ENCODE measurements at places on chromosomes 3 and 15. TPM values are rescaled to one million over a fixed set of nuclear protein-coding genes. Genes with fewer than 3 reads are reported as not detected.
A peak's percentile ranks its signal among the peaks of the same experiment; 100 is the strongest.

CD96 gene
- 323 TPM for total RNA-seq

FETUB gene
- total RNA-seq, result not detected

DNA sequence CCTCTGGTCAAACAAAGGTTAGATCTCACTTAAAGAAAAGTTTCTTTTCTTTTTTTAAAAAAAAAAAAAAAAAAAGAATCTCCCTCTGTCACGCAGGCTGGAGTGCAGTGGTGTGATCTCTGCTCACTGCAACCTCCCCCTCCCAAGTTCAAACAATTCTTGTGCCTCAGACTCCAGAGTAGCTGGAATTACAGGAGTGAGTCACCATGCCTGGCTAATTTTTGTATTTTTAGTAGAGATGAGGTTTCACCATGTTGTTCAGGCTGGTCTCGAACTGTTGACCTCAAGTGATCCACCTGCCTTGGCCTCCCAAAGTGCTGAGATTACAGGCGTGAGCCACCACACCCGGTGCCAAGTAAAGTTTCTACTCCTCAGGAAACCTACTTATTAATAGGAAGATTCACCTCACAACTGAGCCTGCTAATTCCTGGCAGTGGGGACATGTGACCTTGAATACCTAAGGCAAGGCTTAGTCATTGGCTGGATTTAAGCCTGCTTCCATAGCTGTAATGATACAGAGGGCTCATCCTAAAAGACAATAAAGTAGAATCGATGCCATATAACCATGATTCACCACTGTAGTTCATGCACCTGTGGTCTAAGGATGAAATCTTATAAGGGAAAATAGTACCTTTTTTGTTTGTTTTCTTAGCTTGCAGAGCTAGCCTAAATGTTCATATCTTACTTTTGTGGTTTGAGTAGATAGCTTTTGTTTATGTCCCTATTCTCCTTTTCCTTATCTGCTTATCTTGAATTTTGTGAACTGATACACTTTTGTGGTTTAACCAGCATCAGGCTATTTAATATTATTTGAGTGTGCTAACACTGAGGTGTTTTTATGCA lies 24.8 kb upstream of the RBMS3 start:
- no peaks in the 10 kb centered on the region for H3K36me3 ChIP-seq
- peaks cover 3% of the 10 kb centered on the region for H3K4me1 ChIP-seq
- DNase-seq, result no peak

GRCh38 chr15:62109982-62110851 lies 43.4 kb downstream of the C2CD4A start:
- no peak overlapping the region for H3K4me3 ChIP-seq
- H3K27me3 ChIP-seq, result no peaks in the 10 kb centered on the region
- no peak for DNase-seq
- peaks cover 8% of the 10 kb centered on the region for H3K4me1 ChIP-seq
- H3K27ac ChIP-seq, result no peak overlapping the region
- H3K36me3 ChIP-seq, result no peaks in the 10 kb centered on the region

- H3K36me3 ChIP-seq, result peaks cover 6% of the 10 kb centered on the region
- H3K27me3 ChIP-seq, result no peaks in the 10 kb centered on the region
- H3K4me1 ChIP-seq, result peaks cover 22% of the 10 kb centered on the region
Measured at GRCh38 chr15:31457631-31458526, 131.2 kb downstream of the KLF13 start.

GRCh38 chr3:88152841-88153240 lies 3.1 kb downstream of the C3orf38 start:
- H3K27me3 ChIP-seq, result no peaks in the 10 kb centered on the region
- H3K36me3 ChIP-seq, result peaks cover 47% of the 10 kb centered on the region
- peak overlapping the region; percentile 25 for H3K4me3 ChIP-seq
- DNase-seq, result no peak
- peaks cover 50% of the 10 kb centered on the region for H3K4me1 ChIP-seq

GRCh38 chr15:98529205-98530145 lies 118.9 kb upstream of the IGF1R start:
- H3K27me3 ChIP-seq, result peaks cover 13% of the 10 kb centered on the region
- H3K4me3 ChIP-seq, result no peak overlapping the region
- DNase-seq, result no peak
- no peaks in the 10 kb centered on the region for H3K4me1 ChIP-seq
- H3K27ac ChIP-seq, result no peak overlapping the region
- no peaks in the 10 kb centered on the region for H3K36me3 ChIP-seq

GRCh38 chr15:80823120-80823519 lies 44.0 kb downstream of the CEMIP start:
- H3K36me3 ChIP-seq, result no peaks in the 10 kb centered on the region
- H3K4me3 ChIP-seq, result no peak overlapping the region

- H3K36me3 ChIP-seq, result no peaks in the 10 kb centered on the region
- peak; percentile 54 for DNase-seq
- H3K4me3 ChIP-seq, result peak overlapping the region; percentile 33
- H3K27me3 ChIP-seq, result peaks cover 7% of the 10 kb centered on the region
- peak overlapping the region; percentile 50 for H3K27ac ChIP-seq
- H3K4me1 ChIP-seq, result peaks cover 19% of the 10 kb centered on the region
Measured at GRCh38 chr3:100665230-100665629, 44.1 kb upstream of the TFG start.

DNA sequence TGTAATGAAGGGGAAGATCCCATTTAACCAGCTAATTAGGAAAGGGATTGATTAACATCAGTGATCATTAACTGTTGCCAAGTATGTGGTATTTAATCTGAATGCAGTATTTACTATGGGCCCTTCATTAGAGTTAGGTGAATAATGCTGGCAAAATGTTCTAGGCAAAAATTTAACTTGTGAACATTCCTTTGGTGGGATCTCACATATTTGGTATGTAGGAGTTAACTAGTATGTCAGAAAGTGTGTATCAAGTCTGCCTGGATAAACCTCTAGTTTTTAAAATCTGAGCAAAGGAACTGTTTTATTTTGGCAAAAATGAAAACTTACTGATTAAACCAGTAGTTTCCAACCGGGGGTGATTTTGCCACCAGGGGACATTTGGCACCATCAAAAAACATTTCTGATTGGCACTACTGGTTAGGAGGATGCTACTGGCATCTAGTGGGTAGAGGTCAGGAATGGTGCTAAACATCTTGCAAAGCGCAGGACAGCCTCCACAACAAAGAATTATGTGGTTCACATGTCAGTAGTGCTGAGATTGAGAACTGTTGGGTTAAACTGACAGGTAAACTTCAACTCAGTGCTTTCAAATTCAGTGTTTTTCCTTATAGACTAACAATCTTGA lies 22.5 kb downstream of the LRTM1 start:
- H3K4me1 ChIP-seq, result no peaks in the 10 kb centered on the region
- no peaks in the 10 kb centered on the region for H3K27me3 ChIP-seq
- H3K4me3 ChIP-seq, result no peak overlapping the region
- H3K36me3 ChIP-seq, result no peaks in the 10 kb centered on the region
- DNase-seq, result no peak

GRCh38 chr15:42691770-42692169 lies 45.2 kb downstream of the CDAN1 start:
- no peak overlapping the region for H3K4me3 ChIP-seq
- H3K36me3 ChIP-seq, result no peaks in the 10 kb centered on the region
- H3K4me1 ChIP-seq, result peaks cover 15% of the 10 kb centered on the region

DNA sequence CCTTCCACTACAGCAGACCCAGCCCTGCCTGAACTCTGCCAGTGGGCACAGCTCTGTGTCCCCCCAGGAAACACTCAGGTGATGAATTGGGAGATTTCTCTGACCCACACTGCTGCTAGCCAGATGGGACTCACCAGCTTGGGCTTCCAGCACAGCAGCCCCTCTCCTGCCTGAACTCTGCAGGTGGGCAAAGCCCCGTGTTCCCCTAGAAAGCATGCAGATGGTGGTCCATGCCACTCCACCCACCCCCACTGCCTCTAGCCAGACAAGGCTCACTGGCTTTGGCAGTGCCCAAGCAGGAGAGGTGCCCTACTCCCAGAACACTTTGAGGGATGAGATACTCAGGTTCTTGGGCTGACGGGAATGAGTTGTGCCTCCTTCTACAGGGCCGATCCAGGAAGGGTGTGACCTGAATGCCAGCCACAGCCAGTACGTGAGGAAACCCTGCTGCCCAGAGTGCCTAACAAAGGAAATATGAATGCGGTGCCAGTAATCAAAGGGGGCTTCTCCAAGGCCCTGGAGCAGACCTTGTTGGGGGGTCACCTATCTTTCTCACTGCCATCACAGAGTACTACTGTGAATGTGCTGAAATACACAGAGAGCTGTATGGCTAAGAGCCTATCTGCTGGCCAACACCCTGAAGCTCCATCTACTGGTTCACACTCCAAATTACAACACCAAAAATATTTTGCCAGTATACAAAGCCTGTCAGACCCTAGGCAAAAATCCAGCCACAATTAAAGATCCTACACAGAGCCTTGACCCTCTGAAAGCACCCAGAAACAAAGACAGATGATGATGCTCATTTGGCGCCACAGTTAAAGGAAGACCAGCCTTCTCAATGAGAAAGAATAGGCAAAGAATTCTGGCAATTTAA lies 61.9 kb downstream of the BTLA start:
- H3K27me3 ChIP-seq, result no peaks in the 10 kb centered on the region
- H3K27ac ChIP-seq, result peak overlapping the region; percentile 78
- H3K4me3 ChIP-seq, result peak overlapping the region; percentile 33
- H3K4me1 ChIP-seq, result peaks cover 43% of the 10 kb centered on the region

DNA sequence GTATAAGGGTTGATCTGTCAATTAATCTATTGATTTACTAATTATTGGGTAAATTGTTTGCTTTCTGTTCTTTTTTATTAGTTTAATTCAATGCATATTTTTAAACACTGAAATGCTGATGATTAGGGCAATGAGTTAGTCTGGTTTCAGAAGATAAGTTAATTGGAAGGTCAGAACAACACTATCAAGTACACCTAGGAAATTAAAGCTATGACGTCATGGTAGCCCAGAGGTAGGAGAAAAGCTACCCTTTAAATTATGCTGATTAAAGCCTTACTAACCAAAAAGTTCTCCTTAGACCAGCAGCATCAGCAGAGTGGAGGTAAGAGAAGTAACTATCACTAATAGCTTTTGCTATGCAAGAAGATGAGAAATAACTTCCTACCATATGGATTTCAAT lies 770.4 kb upstream of the ARPP21 start:
- H3K36me3 ChIP-seq, result no peaks in the 10 kb centered on the region
- no peak for DNase-seq
- no peak overlapping the region for H3K27ac ChIP-seq
- no peak overlapping the region for H3K4me3 ChIP-seq

DNA sequence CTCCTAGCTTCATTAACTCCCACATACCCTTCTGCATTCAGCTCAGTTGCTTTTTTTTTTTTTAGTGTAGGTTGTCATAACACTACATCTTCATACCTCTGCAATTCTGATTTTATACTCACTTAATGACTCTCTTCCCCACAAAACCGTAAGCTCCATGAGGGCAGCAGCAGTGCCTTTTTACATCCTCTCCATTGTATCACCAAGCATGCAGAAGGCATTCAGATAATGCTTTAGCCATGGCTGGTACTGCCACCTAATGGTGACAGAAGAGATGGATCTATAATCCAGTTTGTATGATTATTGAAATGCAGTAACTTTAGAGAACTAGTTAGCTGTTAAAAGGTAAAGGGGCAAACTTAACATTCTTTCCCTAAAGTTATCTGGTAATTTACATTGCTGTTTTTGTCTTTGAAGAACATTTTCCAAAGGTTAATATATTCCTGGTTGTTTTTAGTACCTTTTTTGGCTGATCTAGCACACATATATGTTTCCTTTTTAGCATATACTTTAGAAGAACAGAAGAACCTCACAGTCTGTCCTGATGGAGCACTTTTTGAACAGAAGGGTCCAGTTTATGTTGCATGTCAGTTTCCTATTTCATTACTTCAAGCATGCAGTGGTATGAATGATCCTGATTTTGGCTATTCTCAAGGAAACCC lies 36.8 kb downstream of the ATP1B3 start:
- no peak overlapping the region for H3K27ac ChIP-seq
- no peak overlapping the region for H3K4me3 ChIP-seq
- H3K36me3 ChIP-seq, result peaks cover 66% of the 10 kb centered on the region
- peaks cover 4% of the 10 kb centered on the region for H3K4me1 ChIP-seq

GRCh38 chr3:46846624-46847542 lies 16.4 kb downstream of the MYL3 start:
- H3K4me3 ChIP-seq, result peak overlapping the region; percentile 52
- H3K27me3 ChIP-seq, result peaks cover 15% of the 10 kb centered on the region
- peaks cover 11% of the 10 kb centered on the region for H3K4me1 ChIP-seq
- DNase-seq, result peak; percentile 14

DNA sequence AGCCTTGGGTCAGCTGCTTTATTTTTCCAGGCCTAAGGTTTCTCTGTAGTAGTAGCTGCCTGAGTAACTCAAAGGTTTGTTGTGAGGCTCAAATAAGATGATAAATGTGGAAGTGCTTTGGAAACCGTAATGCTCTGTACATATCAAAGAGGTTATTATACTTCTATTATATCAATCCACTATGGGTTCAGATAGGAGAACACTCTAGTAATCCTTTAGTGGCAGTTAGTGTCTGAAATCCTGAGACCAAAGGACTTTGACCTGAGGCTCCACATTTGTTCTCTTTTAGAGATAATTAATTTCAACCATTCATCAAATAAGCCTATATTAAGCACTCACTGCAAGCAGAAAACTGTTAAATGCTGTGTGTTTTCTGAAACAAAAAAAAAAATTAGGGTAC lies 128.6 kb upstream of the BCL6 start:
- DNase-seq, result no peak
- H3K27ac ChIP-seq, result no peak overlapping the region
- peaks cover 3% of the 10 kb centered on the region for H3K27me3 ChIP-seq
- H3K4me1 ChIP-seq, result peaks cover 16% of the 10 kb centered on the region

GRCh38 chr3:179450901-179451264 lies 387 bp downstream of the GNB4 start:
- H3K36me3 ChIP-seq, result no peaks in the 10 kb centered on the region
- no peak overlapping the region for H3K27ac ChIP-seq
- H3K27me3 ChIP-seq, result peaks cover 72% of the 10 kb centered on the region
- peaks cover 23% of the 10 kb centered on the region for H3K4me1 ChIP-seq
- H3K4me3 ChIP-seq, result peak overlapping the region; percentile 80

DNA sequence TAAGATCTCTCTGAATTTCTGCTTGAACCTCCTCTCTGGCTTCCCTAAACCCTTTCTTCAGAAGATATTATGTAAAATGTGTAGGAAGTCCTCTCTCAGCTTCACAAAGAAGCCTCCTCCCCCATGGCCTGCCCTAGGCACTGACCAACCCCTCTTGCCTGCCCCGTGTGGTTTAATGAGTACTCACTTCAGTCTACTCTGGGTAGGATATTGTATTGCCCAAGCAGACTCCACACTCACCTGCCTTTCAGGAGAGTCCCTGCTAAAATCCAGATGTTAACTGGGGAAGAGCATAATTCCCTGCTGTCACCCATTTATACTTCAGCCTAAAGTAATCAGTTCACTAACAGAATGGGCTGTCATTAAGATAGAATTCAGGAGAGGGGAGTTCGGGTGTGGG lies 2.6 kb upstream of the AGBL1 start:
- no peak overlapping the region for H3K27ac ChIP-seq
- no peak for DNase-seq
- no peaks in the 10 kb centered on the region for H3K27me3 ChIP-seq
- H3K4me3 ChIP-seq, result no peak overlapping the region
- H3K36me3 ChIP-seq, result no peaks in the 10 kb centered on the region
- no peaks in the 10 kb centered on the region for H3K4me1 ChIP-seq

GRCh38 chr3:193046371-193046770 lies 128.7 kb upstream of the MB21D2 start:
- no peak for DNase-seq
- no peaks in the 10 kb centered on the region for H3K36me3 ChIP-seq
- H3K4me1 ChIP-seq, result no peaks in the 10 kb centered on the region
- no peak overlapping the region for H3K4me3 ChIP-seq
- H3K27ac ChIP-seq, result no peak overlapping the region

All from activated CD4-positive, alpha-beta memory T cell treated with anti-CD3 and anti-CD28 coated beads, Interleukin-2, amount 10 ng/mL, durations not matched to agents 7 days and 5 days (primary cell).